Stimulated activated CD4-positive, alpha-beta T cell treated with anti-CD3 and anti-CD28 coated beads, Interleukin-2, amount 100 ng/mL, for 24 hours (primary cell): ENCODE measurements at places on chromosomes 2 and 18.

- no peak for DNase-seq
Measured at GRCh38 chr2:38387887-38388286, 10.8 kb upstream of the ATL2 start.

- peak; percentile 46 for DNase-seq
Measured at GRCh38 chr18:48007955-48008701, 77.7 kb upstream of the SMAD2 start.

GRCh38 chr2:203480623-203481022 is 54.5 kb downstream of the RAPH1 start:
- no peak for DNase-seq

GRCh38 chr2:187962538-187962937 is 329.1 kb upstream of the GULP1 start:
- no peak for DNase-seq

DNA sequence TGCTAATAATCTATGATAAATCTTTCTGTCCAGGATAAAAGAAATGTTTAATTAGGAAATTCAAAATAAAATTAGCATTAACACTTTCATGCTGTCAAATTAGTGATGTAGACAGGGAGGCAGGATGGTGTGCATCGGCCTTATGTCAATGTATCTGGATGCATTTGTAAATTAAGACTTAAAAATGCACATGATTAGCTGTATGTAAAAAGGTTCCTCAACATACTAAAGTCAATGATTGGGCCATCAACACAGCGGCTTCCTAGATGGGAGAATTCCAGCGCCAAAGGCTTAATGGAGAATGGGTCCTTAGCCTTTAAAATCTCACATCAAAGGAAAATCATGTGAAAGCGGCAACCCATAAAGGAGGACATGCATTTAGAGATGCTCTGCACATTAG is 77.5 kb upstream of the ZEB2 start:
- DNase-seq = no peak

- DNase-seq = no peak
Measured at GRCh38 chr2:109417701-109418335, 195.9 kb downstream of the SEPTIN10 start.

- DNase-seq = peak; percentile 33
Measured at GRCh38 chr2:55419233-55419678, 400 bp downstream of the CCDC88A start.

GRCh38 chr2:98923244-98923940 is 12.6 kb downstream of the CRACDL start:
- no peak for DNase-seq

GRCh38 chr2:42953216-42953615 is 160.8 kb upstream of the HAAO start:
- no peak for DNase-seq

- DNase-seq = no peak
Measured at GRCh38 chr2:62822549-62822948, 117.0 kb downstream of the EHBP1 start.

GRCh38 chr18:48488388-48488850 is 50.4 kb upstream of the CTIF start:
- DNase-seq = no peak

DNA sequence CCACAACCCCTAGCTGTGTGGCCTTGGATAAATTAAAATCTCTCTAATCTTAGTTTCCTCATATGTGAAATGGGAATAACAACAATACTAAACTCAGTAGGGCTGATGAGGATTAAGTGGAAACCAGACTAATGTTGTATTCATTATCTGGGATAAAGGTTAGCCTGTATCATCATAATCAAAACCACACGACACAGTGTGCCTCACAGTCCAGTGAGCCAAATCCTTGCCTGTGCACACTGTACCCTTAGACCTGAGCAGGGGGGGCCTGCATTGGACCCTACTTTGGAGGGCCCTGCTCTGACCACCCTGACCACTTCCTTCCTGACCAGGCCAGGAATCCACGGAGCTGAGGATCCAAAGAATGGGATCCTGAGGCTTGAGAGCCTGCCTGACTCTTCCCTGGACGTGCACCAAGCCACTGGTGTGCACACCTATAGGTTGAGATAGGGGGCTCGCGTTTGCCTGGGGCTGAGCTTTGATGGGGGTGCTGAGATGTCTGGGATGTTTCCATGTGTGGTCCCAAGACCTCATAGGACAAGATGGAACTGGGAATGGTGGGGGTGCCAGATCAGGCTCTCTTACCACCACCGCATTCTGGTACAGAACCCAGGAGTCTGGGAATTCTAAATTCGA is 69.7 kb downstream of the TGOLN2 start:
- no peak for DNase-seq
